LHCN-M2 (cell line): ENCODE measurements at places on chromosomes 5 and 9.

- DNase-seq, result no peak
These were observed 92.7 kb upstream of the CACNA1B start for GRCh38 chr9:137784641-137785513.

DNA sequence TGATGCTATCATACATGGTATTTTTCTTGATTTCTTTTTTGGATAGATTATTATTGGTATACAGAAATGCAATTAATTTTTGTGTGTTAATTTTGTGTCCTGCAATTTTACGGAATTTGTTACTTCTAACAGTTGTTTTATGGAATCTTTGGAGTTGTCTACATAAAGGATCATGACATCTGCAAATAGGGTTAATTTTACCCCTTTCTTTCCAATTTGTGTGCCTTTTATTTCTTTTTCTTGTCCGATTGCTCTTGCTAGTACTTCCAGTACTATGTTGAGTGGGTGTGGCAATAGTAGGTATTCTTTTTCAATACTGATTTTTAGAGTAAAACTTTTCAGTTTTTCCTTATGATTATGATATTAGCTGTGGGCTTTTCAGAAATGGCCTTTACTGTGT, 111.5 kb downstream of the MACROH2A1 start:
- DNase-seq, result no peak

DNA sequence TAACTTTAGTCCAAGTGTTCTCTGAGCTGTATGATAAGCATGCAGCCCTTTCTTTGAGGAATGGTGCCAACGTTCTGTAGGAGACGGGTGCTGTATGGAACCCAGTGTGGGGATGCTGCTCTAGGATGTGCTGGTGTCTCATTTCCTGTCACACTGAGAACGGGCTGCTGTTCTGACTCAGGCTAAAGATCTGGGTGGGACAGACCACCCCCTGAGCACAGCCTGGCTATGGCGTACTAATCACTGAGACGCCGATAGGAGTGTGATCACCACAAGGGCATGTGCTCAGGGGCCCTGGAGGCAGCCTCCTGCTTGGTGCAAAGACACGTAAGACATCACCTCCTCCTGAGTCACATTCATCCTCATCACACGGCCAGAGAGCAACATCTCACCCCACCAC, 240.4 kb downstream of the IRX2 start:
- no peak for DNase-seq

- DNase-seq, result no peak
These were observed 24.6 kb upstream of the GALNT10 start for GRCh38 chr5:154165886-154166285.

- DNase-seq, result peak; percentile 13
These were observed 374.3 kb downstream of the EBF1 start for GRCh38 chr5:158725297-158725851.

- no peak for DNase-seq
These were observed 68.0 kb upstream of the TBC1D9B start for GRCh38 chr5:179975713-179976134.
